ENCODE measurements at places on chromosomes 5 and 9. TPM values are rescaled to one million over a fixed set of nuclear protein-coding genes. Genes with fewer than 3 reads are reported as not detected.

LEAP2 gene
- 0.88 TPM for total RNA-seq

TMEM8B gene
- total RNA-seq: 6.7 TPM

MYO10 gene
- 16.7 TPM for total RNA-seq

STPG3 gene
- not detected for total RNA-seq

GLDC gene
- total RNA-seq: 8.4 TPM

SGCD gene
- 3.4 TPM for total RNA-seq

LOX gene
- 5.6 TPM for total RNA-seq

GFPT2 gene
- total RNA-seq: 23.6 TPM

PRLR gene
- total RNA-seq: 80.6 TPM

DNA sequence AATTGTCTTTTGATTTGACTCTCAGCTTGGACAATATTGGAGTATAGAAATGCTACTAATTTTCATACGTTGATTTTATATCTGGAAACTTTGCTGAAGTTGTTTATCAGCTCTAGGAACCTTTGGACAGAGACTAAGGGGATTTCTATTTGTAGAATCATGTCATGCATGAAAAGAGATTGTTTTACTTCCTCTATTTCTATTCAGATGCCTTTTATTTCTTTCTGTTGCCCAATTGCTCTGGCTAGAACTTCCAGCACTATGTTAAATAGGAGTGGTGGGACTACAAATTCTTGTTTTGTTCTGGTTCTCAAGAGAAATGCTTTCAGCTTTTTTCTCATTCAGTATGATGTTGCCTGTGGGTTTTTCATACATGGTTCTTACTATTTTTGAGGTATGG lies 112.8 kb upstream of the CDH12 start:
- no peaks in the 10 kb centered on the region for H3K36me3 ChIP-seq
- H3K27me3 ChIP-seq: no peaks in the 10 kb centered on the region
- no peak overlapping the region for H3K27ac ChIP-seq
- H3K4me1 ChIP-seq: no peaks in the 10 kb centered on the region

GRCh38 chr9:19471737-19472648 lies 63.2 kb downstream of the ACER2 start:
- peak overlapping the region; percentile 16 for H3K27ac ChIP-seq
- DNase-seq: peak; percentile 40
- no peaks in the 10 kb centered on the region for H3K4me1 ChIP-seq
- no peaks in the 10 kb centered on the region for H3K27me3 ChIP-seq

DNA sequence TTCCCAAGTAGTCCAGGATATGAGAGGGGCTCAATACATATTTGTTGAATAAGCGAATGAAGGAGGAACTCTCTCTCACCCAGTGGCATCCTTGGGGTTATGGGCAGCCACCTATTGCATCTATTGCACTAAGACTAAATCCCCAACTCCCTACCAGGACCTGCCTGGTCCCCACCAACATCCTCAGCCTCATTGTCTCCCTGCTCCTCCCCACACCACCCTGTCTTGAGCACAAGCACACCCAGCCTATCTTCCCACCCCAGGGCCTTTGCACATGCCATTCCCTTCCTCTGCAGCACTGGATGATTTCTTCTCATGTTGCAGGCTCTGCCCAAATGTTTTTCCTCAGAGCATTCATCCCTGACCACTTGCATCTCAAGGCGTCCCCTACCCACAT lies 133.8 kb downstream of the BARX1 start:
- no peaks in the 10 kb centered on the region for H3K27me3 ChIP-seq
- H3K4me3 ChIP-seq: no peak overlapping the region
- H3K36me3 ChIP-seq: no peaks in the 10 kb centered on the region
- no peaks in the 10 kb centered on the region for H3K4me1 ChIP-seq
- DNase-seq: no peak
- no peak overlapping the region for H3K27ac ChIP-seq

- no peaks in the 10 kb centered on the region for H3K4me1 ChIP-seq
- no peak for DNase-seq
- H3K36me3 ChIP-seq: no peaks in the 10 kb centered on the region
- no peak overlapping the region for H3K4me3 ChIP-seq
- H3K27ac ChIP-seq: no peak overlapping the region
Observed at GRCh38 chr5:123144096-123144495, 55.1 kb downstream of the PRDM6 start.

GRCh38 chr5:30661730-30662129 lies 531.8 kb upstream of the CDH6 start:
- no peak for DNase-seq
- no peaks in the 10 kb centered on the region for H3K4me1 ChIP-seq
- no peak overlapping the region for H3K27ac ChIP-seq
- H3K36me3 ChIP-seq: no peaks in the 10 kb centered on the region
- no peaks in the 10 kb centered on the region for H3K27me3 ChIP-seq

DNA sequence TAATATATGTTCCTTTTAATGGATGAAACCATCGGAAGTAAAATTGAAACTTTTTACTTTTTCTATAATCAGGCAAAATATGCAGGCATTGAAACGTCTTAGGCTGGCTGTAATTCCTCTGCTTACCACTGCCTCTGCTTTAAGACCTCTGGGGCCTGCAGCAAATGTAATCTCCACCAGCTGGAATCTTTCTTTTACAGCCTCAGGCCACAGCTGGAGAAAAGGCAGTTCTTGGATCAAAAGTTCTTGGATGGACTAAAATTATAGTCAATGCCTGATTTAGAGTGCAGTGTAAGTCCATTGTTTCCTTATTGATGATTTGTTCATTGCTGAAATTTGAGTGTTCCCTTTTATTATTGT lies 396.7 kb downstream of the KCTD16 start:
- H3K27ac ChIP-seq: no peak overlapping the region
- no peak for DNase-seq
- no peaks in the 10 kb centered on the region for H3K36me3 ChIP-seq
- no peaks in the 10 kb centered on the region for H3K4me1 ChIP-seq
- no peaks in the 10 kb centered on the region for H3K27me3 ChIP-seq
- H3K4me3 ChIP-seq: no peak overlapping the region

GRCh38 chr9:19998153-19998552 lies 209.3 kb upstream of the SLC24A2 start:
- no peaks in the 10 kb centered on the region for H3K4me1 ChIP-seq
- no peaks in the 10 kb centered on the region for H3K36me3 ChIP-seq
- no peak for DNase-seq
- no peaks in the 10 kb centered on the region for H3K27me3 ChIP-seq

DNA sequence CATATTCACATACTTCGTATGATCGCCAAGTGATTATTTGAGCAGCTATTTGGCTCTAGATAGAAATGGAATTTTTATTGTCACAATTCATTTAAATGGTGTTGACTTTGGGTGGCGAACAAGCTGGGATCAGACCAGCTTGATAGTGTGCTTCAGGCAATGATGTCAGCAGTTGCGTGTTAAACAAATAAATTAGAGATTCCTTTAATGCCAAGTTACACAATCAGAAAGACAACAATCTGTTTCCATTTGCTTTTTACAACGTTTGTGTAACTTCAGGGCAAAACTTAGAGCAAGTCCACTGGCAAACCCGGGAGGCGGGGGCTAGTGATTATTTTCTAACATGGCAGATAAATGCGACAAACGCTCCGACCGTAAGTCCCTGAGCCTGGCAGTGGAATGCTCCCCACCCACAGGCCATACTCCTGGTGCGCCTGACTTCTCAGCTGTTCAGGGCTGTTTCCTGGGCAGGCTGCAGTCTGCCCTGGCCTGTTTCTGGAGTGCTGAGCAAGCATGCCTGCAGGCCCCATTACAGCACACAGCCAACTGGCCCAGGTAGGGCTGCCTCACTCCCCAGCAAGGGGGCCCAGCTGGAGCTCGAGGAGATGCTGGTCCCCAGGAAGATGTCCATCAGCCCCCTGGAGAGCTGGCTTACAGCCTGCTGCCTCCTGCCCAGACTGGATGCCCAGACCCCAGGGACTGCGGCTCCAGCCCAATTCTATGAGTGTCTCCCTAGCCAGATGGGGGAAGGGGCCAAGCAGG lies 88.7 kb downstream of the BASP1 start:
- no peak overlapping the region for H3K27ac ChIP-seq
- H3K4me1 ChIP-seq: no peaks in the 10 kb centered on the region

DNA sequence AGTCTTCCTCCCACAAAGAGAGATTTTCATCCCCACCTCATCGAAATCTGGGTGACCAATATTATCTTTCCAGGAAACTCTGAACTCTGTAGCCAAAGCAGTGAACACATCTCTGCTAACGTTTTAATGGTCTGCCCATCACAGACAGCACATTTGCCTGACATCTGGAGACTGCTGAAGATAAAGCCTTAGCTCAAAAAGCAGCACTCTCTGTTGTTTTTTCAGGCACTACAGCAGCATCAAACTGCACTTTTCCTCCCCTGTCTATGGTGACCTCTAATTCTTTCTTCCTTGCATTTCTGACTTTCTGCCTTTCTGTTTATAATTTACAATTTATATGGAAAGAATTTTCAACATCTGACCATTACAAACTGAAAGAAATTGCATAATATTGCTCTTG lies 66.8 kb downstream of the RAB3C start:
- no peaks in the 10 kb centered on the region for H3K27me3 ChIP-seq
- no peak overlapping the region for H3K4me3 ChIP-seq

- H3K4me3 ChIP-seq: no peak overlapping the region
- H3K27ac ChIP-seq: no peak overlapping the region
- H3K27me3 ChIP-seq: no peaks in the 10 kb centered on the region
Observed at GRCh38 chr9:126883636-126884035, 23.2 kb downstream of the ZBTB34 start.

DNA sequence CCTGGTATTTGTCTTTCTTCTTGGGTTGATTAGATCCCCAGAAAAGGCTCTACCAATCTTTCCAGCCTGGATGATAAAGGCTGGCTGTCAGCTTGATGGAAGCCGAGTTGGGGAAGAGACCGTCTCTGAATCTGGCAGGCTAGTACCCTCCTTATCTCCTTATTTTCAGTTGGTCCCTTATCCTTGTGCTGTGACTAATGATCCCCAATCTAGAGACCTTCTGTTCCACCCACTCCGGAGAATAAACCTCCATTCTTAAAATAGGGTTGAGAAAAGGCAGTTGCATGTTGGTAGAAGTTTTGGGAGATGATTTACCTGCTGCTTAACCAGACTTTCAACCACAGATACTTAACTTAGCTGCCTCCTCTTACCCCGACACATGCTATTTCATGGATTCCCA lies 52.3 kb downstream of the PRKACG start:
- no peaks in the 10 kb centered on the region for H3K36me3 ChIP-seq
- no peaks in the 10 kb centered on the region for H3K27me3 ChIP-seq
- H3K4me3 ChIP-seq: no peak overlapping the region

- H3K4me3 ChIP-seq: no peak overlapping the region
- no peaks in the 10 kb centered on the region for H3K36me3 ChIP-seq
- no peaks in the 10 kb centered on the region for H3K27me3 ChIP-seq
- no peak for DNase-seq
Observed at GRCh38 chr9:32004431-32005076, 379.9 kb upstream of the ACO1 start.

GRCh38 chr5:36908544-36909260 lies 32.1 kb downstream of the NIPBL start:
- no peaks in the 10 kb centered on the region for H3K36me3 ChIP-seq
- no peak overlapping the region for H3K27ac ChIP-seq
- no peak for DNase-seq
- H3K27me3 ChIP-seq: no peaks in the 10 kb centered on the region

DNA sequence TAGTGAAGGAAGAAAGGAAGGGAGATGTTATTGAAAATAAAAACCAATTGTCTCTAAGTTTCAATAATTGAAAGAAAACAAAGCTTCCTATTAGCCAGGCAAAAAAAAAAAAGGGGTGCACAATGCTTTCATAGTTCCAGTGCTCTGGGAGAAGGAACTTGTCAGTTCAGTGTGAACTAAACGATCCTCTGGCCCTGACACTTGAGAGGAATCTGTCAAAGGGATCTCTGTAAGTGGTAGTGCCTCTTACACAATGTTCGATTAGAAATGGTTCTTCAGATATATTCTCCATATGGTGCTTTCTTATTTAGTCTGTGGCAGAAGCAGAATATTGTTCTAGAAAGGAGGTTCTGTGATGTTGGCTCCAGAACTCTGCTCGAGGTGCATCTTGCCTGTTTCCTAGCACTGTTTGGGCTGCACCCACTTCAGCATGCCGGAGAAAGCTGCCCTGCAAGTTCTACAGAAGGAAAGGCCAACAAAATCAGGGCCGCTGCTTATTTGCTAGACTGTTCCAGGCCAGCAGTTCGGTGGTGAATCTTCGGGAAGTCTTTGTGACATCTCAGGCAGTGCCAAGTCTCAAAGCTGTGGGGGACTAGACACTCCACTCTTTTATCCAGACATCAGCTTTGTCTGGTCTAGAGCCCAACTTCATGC lies 90.9 kb downstream of the PIK3R1 start:
- no peak for DNase-seq
- H3K27me3 ChIP-seq: no peaks in the 10 kb centered on the region
- no peaks in the 10 kb centered on the region for H3K36me3 ChIP-seq
- no peaks in the 10 kb centered on the region for H3K4me1 ChIP-seq
